ENCODE measurements at places on chromosomes 3 and 15.

DNA sequence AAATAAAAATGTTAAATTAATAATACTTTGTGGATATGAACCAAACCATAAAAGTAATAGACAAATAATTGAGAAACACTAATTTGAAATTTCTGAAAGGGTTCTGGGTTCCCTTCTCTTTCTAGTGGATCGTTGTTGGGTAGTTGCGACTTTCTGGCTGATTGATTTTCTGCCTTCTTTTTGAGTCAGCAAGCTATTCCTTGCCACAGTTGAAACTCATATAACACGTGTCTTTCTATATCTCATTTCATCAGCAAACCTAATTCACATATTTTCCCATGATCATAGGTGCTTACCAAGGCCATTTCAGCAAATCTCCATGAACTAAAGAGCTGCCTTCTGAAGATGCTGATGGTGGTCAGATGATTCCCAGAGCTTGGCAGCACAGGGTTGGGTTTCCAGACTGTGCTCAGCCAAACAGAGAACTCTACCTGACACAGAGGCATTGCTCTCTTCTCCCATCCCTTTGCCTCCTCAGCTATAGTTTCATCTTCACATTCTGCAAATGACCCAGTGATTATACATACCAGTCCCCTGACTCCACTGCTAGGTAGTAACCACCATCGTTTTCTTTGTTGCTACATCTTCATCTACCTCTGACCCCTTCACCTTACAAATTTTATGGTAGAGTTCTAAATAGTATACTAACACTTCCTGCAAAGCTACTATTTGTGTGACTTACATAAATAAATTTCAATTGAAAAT lies 383.9 kb upstream of the DPH6 start:
- DNase-seq, result no peak

DNA sequence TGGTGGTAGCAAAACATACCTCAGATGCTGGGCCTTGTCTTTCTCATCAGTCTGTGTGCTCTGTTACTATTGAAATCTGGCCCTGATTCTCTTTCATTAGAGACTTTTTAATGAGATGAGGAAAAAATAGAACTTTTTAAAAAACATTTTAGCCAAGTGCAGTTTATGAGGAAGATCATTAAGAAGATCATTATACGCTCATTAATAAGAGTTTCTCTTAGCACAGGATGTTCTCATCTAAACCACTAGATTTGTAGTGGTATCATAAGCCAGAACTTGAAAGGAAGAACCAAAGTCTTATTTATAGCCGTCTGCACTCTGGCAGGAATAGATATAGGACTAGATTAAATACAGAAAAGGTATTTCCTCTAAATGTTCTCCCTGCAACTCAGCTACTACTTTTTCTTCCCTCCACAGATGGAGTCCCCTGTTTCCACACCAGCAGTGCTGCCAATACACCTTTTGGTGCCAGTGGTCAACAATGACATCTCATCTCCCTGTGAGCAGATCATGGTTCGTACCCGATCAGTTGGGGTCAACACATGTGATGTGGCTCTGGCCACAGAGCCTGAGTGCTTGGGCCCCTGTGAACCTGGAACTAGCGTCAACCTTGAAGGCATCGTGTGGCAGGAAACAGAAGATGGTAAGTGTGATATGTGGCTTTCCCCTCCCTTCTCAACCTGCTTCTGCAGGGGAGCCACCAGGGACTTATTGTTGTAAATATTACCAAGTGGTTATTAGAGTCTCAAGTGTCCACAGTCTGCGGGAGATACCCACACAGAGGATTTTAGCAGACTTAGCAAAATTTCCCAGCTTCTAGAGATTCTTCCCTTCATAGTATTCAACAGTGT lies 152.8 kb downstream of the RBPMS2 start:
- no peak for DNase-seq

DNA sequence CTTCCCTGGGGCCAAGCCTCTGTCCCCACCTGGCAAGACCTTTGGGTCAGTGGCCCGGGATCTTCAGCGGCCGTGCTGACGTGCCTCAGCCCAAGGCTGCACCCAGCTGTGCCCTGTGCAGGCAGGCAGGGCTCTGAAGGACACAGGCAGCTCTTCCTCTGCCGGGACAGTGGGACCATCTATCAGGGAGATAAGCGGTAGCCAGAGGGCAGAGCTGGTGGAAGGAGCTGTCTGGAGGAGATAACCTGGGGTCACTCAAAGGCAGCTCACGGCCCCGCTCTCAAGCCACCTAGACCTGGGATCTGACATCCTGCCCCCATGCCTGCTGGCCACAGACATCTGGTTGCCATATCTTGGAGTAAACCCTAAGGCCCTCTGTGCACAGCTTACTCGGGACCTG lies 27.3 kb downstream of the DUSP7 start:
- no peak for DNase-seq

DNA sequence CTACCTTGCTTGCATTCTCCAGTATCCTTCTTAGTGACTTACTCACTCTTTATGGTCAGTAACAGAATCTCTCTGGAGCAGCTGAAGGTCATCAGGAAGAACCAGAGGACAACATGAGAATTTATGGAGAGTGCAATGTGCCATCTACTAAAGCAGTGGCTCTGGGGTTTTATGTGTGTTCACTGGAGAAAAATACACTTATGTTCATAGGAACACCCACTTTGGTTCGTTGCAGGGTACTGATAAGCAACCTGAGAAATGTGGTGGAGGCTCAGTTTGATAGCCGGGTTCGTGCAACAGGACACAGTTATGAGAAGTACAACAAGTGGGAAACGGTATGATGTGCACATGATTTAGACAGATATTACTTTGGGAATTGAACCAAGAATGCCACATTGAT lies 12.8 kb downstream of the CPB1 start:
- no peak for DNase-seq

- DNase-seq, result no peak
Observed at GRCh38 chr3:181696626-181697230, 15.0 kb upstream of the SOX2 start.

DNA sequence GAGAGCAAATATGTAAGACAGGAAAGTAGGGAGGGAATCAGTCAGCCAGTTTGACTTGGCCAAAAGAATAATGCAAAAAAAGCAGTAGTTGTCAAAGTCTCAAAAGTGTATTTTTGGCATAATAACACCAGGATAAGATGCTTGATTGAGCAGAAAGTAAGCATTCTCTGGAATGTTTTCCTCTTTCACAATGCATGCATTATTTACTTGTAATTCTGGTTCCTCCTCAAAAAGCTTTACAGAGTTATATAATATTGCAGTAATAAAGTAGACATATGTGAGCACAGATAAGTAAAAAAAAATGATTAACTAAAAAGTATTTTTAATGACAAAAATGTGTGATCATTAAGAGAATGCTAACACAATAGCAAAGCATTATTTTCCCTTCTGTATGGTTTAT lies 285.9 kb upstream of the BCHE start:
- DNase-seq, result peak; percentile 1

- no peak for DNase-seq
Observed at GRCh38 chr3:107369791-107370190, 7.4 kb upstream of the CCDC54 start.

- DNase-seq, result no peak
Observed at GRCh38 chr3:58704745-58705144, 38.2 kb upstream of the FAM3D start.

DNA sequence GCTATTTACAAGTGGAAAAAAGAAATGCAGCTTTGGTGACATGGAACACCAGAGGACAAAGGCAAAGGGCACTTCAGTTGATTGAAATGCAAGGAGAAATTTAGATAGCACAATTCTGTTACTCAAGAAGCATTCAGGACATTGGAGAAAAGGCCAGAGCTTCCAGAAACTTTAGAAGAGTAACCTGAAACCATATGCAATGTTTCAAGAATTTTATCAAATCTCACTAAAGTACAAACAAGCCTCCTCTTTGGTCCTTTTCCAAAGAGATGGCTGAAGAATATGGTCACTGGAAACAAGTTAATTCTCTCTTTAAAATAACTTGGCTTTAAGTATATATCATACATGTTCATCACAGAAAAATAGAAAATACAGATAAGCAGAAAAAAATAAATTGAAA lies 14.6 kb upstream of the LMOD3 start:
- DNase-seq, result peak; percentile 65

- no peak for DNase-seq
Observed at GRCh38 chr3:154378311-154378710, 51.7 kb downstream of the GPR149 start.

Data from iris pigment epithelial cell (primary cell).